ENCODE measurements at places on chromosomes 16 and 17.

DNA sequence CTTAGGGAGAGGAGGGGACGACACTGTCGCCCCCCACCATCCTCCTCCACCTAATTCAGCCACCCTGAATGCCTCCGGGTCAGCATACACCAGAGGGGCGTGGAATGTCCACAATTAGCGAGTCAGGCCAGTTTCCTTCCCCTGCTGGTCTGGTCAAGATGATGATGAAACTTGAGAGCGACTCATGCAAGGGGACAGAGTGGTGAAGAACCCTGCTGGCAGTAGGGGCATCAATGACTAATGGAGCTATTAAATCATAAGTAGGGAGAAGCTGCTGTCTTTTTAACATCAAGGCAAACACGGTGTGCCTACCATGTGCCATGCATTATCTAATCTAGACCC, 7.2 kb downstream of the SPACA3 start:
- no peak for DNase-seq

DNA sequence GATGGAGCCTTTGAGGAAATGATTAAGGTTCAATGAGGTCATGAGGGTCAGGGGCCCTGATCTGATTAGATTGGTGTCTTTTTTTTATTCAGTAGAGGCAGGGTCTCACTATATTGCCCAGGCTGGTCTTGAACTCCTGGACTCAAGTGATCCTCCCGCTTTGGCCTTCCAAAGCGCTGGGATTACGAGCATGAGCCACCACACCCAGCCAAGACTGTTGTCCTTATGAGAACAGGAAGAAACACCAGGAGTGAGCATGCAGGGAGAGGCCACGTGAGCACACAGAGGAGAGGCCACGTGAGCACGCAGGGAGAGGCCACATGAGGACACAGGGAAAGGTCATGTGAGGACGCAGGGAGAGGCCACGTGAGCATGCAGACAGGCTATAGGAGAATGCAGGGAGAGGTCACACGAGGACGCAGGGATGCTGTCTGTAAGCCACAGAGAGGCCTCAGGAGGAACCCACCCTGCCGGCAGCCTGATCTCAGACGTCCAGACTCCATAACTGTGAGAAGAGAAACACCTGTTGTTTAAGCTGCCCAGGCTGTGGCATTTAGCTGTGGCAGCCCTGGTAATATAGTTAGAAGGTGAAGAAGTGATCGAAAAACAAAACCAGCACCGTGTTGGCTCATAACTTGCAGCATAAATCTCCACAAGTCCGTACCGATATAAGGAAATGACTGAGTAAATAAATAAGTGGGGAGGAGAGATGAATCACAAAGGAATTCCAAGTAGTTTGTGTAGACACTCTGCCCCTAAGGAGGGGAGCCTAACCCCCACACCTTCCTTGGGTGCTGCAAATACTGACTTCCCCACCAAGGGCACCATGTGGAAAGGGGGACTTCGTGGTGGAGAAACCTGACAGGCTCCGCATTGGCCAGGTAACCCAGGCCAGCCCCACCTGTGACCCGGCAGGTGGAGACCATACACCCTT, 14.6 kb upstream of the CSNK1D start:
- peak; percentile 41 for DNase-seq

DNA sequence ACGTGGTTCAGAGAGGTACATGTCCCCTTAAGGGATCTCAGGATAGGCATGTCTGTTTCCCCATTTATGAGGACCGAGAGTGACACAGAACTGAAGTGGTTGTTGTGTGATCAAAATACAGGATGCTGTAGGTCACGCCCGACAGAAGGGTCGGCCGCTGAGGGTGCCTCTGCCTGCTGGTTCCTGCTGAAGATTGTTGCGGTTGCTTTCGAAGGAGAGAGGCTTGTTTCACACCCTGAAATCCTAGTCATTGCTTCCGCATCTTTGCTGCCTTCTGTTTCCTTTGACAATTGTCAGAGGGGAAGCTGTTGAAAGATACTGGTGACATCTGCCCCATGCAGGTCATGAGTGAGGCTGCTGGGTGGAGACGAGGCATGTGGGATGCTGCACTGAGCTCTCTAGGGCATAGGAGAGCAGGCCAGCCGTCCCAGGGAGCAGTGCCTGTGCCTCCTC, 3.8 kb upstream of the NAT9 start:
- DNase-seq: no peak

DNA sequence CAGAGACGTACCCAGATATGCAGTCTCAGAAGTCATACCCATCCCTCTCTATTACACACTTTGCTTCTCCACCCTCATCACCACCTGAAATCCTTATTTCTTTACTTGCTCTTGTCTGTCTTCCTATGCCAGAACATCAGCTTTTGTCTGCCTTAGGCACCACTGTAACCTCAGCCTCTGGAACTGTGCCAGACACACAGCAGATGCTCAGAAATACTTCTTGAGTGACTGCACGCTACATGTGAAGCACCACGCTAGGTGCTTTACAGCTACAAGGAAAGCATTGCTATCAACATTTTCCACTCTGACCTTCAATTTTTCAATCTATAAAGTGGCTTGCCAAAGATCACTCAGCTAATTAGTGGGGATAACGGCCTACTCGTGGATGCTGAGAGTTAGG, 226.8 kb downstream of the CHD9NB start:
- no peak for DNase-seq

GRCh38 chr16:30875871-30876801, 17.7 kb downstream of the BCL7C start:
- no peak for DNase-seq

GRCh38 chr16:22373662-22374310, 633 bp downstream of the CDR2 start:
- DNase-seq: no peak

DNA sequence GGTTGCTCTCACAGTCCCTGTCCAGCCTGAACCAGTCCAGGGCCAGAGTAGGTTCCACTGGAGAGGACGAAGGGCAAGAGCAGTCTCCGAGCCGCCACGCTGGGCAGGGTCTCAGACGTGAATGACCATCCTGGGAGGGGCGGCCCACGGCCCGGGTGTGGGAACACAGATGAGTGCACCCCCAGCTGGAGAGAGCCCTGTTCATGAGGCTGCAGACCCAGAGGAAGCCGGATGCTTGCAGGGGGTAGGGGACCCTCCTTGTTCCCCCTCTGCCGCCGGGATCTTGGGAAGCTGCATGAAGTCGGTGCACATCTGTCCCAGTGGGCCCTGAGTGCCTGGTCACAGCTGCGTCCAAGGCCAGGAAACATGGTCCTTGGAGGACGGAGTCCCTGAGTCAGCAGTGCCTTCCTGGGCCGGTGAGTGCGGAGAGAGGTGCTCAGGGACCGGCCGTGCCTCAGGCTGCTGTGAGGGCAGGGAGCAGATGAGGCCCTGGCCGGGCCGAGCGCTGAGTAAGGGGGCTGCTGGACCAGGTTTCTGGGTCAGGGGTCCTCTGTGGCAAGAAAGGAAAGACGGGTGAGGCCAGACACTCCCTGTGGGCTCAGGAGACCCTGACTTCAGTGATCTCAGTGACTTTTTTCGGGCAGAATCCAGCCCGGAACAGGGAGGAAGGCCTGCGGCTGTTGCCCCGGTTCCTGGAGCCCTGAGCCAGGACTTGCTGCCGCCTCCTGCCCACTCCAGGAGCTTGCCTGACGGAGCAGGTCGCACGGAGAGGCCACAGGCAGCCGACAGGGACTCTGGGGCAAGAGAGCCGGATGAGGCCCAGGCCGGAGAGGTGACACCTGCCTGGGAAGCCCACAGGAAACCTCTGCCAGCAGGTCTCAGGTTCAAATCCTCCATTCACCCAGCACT, 45.8 kb downstream of the ACTG1 start:
- DNase-seq: no peak

DNA sequence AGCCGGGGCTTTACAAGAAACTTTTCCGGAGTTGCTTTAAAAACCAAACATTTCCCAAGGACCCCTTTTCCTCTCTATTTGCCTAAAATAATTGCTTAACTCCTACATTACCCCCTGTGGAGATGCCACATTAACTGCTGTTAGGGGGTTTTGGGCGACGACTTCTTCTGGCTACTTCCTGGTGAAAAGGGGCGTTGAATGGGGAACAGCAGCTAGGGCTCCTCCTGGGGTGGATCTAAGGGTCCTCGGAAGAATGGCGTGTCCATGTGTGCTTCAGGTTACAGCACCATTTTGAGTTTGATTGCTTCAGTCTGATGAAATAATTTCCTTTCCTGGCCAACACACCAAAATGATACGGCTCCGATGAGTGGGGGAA, 22.0 kb downstream of the ABCC1 start:
- DNase-seq: no peak

DNA sequence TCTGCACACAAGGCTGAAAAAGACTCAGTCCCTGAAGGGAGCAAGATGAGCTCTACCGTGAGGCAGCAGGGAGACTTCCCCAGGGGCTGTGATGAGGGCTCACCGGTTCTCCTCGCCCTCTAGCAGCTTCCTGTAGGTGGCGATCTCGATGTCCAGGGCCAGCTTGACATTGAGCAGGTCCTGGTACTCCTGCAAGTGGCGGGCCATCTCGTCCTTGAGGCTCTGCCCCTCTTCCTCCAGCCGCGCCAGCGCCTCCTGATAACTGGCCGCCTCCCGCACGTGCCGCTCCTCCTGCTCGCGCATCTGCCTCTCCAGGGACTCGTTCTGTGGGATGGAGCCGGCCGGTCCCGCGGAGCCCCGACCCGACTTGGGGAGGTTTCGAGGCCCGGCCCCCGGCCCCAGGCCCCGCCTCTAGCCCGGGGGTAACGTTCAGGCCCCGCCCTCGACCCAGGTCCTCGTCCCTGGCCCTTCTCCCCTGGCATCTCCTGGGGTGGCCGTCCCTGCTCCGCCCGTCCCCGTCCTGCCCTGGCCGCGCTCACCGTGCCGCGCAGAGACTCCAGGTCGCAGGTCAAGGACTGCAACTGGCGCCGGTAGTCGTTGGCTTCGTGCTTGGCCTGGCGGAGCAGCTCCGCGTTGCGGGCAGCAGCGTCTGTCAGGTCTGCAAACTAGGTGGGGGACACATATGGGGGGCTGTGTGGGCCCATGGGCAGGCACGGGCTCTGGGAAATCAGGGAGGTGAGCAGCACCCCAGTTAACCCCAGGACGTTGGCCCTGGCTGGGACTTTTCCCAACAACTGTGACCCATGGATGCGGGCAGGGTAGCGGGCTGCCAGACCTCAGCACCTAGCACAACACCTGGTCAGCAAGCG, 3.9 kb downstream of the GFAP start:
- no peak for DNase-seq

DNA sequence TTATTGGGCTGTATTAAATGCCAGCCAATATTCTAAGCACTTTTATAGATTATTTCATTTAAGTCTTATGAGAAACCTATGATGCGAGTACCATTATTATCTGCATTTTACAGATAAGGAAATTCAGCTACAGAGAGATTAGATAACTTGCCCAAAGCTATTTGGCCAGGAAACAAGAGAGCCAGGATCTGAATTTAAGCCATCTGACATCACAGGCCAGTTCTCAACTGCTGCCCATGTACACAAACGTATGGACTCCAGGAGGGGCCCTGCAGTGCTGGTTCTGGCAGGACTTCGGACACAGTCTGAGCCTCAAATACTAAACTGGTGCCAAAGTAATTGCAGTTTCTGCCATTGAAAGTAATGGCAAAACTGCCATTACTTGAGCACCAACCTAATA, 40.2 kb downstream of the CPPED1 start:
- DNase-seq: no peak

DNA sequence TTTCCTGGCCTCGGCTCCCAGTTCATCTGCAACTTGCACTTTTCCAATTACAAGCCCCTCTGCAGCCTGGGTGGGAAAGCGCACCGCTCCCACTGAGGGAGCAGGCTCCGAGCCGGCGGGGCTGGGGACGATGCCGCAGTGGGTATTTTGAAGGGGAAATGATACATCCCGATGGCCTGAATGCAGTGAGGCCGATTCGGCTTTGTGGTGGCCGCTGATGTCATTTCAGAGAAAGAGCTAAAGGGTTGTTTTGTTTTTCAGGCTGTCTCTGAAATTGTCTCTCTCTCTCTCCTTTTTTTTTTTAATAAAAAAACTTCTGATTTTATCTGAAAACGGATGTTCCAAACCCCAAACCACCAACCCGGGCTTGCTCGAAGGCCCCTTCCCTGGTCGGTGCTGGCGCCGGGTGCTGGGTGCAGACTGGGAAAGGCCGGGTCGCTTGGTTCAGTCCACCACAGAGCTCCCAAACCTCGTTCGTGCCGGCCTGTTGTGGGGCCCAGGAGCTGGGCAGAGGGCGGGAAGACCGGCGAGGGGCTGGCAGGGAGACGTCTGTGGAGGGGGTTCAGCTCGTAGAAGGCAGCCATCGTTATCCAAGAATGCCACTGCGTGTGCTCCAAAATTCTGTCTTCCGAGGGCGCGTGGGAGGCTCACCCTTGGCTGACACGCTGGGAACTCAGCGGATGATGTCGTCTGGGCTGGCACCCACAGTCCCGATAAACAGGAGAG, 102.8 kb downstream of the FOXL1 start:
- DNase-seq: no peak

GRCh38 chr17:50769884-50770283, 2.6 kb upstream of the ANKRD40CL start:
- DNase-seq: no peak

DNA sequence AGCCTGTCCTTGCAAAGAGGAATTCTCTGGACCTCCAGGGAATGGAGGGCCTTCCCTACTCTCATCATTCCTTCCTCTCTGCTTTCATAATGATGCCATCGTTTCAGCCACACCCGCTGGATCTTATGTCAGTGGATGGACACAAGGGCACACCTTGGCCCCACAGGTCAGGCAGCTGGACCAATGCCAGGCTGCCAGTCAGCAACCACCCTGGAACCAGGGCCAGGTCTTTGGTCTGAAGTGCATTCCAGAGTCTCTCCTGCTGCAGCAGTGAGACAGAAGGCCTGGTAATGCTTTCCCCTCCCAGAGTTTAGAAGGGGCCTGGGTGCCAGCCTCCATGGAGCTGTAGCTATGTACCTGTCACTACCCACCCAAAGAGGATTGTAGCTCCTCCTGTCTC, 7.4 kb downstream of the C1QL1 start:
- no peak for DNase-seq

DNA sequence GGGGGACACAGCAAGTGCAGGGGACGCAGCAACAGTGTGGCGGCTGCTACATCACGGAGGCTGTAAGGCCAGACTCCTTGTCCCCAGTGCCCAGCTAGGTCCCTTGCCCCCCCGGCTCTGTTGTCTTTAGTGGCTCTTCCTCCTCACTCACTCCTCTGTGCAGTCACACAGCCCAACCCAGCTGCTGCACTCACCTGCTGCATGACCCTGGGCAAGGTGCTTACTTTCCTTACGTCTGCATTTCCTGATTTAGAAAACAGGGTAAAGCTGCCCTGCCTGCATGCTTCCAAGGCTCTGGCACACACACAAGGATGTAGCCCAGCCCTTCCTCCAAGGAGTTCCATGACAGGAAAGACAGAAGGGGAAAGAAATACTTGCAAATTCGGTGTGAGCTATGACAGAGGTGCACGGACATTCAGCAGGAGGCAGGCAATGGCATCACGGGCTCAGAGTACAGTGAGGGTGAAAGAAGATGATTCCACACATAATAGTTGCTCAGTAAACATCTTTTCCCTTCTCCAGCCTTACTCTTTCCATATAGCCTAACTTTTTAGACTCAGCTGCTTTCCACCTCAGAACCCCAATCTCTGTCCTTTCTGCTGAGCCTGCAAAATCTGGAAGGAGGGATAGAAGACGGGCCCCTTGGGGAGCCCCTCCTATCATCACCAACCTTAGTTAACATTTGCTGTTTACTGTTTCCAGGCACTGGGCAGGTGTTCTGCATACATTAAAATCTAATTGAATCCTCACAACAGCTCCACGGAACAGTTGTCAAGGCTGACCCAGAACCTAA, 150.9 kb downstream of the MRM1 start:
- no peak for DNase-seq
